Spleen (tissue), 13 donors: ENCODE measurements at places on chromosomes 2 and 18. TPM values are rescaled to one million over a fixed set of nuclear protein-coding genes. Genes with fewer than 3 reads are reported as not detected.

Gene IRS1
- 11.2 TPM for total RNA-seq

Gene MYO3B
- total RNA-seq, result 1.5 TPM

- no peak for DNase-seq
Measured at GRCh38 chr2:160054984-160055725, 7.3 kb downstream of the PLA2R1 start.

GRCh38 chr2:29061616-29062015 is 12.7 kb downstream of the PCARE start:
- no peak for DNase-seq

DNA sequence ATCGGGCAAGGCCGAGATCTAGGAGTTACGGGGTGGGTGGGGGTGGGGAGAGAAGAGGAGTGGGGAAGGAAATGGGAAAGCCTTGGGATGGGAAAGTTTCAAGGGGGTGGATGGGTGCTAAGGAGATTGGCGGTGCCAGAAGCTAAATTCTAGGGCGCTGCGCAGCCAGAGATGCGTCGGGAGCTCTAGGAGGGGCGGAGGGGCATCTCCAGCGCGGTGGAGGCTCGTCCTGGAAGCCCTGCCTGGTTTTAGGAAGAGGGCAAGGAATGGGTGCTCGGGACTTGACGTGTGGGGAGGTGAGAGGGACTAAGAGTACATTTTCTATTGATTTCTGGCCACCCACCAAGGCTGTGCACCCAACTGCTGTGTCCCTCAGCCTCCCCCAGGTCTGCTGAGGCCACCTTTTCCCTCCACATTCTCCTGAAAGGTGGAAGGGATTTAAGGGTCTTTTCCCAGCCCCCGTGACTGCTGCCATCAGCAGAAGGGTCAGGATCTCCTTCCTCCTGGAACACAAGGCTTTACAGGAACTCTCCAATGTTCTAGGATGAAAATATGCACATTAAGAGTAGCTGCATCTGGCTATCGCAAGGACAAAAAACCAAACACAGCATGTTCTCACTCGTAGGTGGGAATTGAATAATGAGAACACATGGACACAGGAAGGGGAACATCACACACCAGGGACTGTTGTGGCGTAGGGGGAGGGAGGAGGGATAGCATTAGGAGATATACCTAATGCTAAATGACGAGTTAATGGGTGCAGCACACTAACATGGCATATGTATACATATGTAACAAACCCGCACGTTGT is 1.4 kb downstream of the C2orf72 start:
- no peak for DNase-seq

DNA sequence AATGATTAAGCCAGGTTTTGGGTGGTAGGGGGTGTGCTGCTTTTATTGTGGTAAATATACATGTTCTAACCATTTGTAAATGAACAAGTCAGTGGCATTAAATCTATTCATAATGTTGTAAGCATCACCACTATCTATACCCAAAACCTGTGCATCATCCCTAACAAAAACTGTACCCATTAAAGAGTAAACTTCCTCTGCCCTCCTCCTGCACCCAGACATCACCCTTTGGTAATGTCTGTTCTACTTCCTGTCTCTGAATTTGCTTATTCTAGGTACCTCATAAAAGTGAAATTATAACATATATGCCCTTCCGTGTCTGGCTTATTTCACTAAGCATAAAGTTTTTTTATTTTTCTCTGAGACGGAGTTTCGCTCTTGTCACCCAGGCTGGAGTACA is 14.1 kb downstream of the RIF1 start:
- no peak for DNase-seq

DNA sequence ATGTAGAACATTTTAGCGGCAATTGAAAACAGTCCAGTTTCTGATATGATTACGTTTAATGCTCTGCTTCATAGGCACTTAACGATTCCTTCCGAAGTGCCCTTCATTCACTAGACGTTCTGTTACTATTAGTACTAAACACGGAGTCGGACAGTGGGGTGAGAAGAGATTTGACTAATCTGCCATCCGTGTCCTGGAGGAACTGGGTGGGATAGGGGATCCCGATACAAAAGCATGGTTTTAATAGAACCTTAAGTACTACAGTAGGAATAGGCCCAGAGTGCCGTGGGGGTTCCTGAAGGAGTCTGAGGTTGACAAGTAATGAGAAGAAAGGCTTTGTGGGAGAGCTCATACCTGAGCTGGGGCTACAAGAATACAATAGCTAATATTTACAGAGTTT is 631 bp downstream of the MORN2 start:
- DNase-seq, result no peak
